ENCODE measurements at places on chromosomes 3 and 15.

DNA sequence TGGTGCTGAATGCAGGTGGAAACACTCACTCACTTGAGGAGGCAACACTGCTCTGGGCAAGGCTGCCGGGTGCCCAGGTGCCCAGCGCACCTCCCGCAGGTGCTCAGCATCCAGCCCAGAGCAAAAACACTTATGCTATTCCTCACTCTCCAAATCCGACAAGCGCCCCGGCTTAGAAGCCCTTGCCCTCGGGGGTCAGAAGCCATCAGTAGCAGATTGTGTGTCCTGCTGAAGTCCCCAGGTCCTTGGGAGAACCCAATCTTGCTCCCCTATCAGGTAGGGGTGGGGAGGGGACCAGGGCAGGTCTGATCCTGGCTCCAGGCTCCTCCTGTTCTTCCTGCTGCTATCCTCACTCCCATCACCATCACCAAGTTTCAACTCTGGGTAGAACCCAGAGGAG lies 46.7 kb downstream of the TLE3 start:
- DNase-seq, result no peak

GRCh38 chr3:40779039-40779438 lies 254.3 kb downstream of the ZNF621 start:
- no peak for DNase-seq

- DNase-seq, result no peak
These were observed 170.3 kb upstream of the SLC24A5 start for GRCh38 chr15:47950447-47950846.

DNA sequence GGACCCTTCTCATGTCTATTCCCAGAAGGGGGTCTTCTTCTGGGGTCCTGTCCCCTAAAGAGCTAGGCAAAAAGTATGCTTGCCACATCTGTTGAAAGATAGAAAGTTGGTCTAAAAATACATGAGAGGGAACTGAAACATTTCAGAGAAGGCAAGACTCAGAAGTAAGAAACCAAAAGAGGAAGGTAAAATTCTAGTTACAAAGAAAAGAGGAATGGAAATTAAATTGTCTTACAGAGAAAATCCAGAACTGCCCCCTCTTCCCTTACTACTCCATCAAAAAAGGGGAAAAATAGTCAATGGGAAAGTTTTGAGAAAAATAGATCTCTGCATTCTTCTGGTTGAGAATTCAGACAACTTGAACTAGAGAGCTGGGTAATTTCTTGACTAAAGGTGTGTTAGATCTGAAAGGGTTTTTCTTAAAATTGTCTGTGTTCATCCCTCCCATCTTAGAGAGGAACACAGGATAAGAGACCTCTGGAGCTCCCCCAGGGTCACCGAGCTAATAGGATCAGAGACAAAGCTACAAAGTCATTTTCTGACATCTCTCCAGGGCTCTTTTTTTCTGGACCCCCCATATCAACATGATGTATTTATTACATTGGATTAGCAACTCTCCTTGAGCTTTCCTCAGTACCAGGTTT lies 32.3 kb upstream of the CCR2 start:
- no peak for DNase-seq
